Activated T-cell treated with anti-CD3 and anti-CD28 coated beads for 1 hour (primary cell): ENCODE measurements at places on chromosomes 7 and 10.

- no peak for DNase-seq
Measured at GRCh38 chr10:11057994-11058393, 40.3 kb downstream of the CELF2 start.

- DNase-seq: no peak
Measured at GRCh38 chr10:33157103-33157502, 177.4 kb downstream of the NRP1 start.

DNA sequence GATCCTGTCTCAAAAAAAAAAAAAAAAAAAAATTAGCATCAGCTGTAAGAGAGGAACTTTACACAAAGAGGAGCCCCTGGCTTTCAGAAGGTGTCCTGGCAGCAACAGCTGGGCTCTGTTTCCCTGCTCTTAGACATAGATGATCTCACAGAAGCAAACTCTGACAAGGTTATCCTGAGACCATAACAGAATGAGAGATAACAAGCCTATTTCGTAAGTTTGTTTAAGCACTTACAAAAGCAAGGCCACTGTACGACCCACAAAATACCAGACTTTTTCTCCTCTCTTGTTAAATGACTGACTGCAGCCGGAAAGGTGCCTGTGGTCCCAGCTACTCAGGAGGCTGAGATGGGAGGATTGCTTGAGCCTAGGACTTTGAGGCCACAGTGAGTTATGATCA, 33.3 kb upstream of the OTUD1 start:
- DNase-seq: no peak

DNA sequence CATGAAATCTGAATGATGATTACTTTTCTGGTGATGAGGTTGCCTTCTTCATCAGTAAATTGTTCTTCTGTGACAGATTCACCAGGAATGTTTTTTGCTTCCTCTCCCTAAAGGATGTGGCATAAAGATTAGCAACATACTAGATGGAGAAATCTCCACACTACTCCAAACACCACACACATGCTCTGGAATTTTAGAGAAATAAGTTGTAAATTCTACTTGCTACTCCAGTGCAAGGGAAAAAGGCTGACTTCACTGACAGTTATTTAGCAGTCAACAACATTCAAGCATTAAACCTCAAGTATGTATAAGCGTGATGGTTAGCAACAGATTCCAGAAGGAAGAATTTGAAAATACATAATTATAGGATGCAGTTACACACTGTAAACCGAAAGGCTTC, 137.9 kb upstream of the CCDC6 start:
- DNase-seq: no peak

- DNase-seq: no peak
Measured at GRCh38 chr10:1425879-1426278, 311.4 kb downstream of the ADARB2 start.

GRCh38 chr7:141178486-141179135, 104.7 kb downstream of the TMEM178B start:
- no peak for DNase-seq

GRCh38 chr10:101709359-101710058, 14.5 kb upstream of the FBXW4 start:
- DNase-seq: no peak
